ENCODE measurements at places on chromosomes 1 and 21.

GRCh38 chr1:46134660-46135331, 2.4 kb upstream of the PIK3R3 start:
- no peak for DNase-seq

DNA sequence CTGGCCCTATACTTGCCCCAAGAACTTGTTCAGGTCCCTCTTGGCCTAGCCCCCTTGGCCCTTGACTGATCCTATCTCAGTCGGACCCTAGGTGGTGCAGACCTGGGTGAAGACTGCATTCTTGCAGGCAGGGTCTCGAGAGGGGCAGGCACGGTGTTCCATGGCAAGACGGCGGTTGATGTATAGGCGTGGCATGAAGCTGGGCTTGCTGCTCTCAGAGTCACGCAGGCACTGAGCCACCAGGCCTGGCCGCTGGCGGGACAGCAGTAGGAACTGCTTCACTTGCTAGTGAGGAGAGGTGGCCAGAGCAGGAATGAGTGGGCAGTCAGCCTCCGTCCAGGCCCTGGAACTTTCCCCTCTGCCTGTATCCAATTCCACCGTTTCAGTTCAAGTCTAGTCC, 3.8 kb downstream of the HECTD3 start:
- no peak for DNase-seq

GRCh38 chr1:39178541-39179431, 25.7 kb upstream of the MACF1 start:
- DNase-seq = no peak

DNA sequence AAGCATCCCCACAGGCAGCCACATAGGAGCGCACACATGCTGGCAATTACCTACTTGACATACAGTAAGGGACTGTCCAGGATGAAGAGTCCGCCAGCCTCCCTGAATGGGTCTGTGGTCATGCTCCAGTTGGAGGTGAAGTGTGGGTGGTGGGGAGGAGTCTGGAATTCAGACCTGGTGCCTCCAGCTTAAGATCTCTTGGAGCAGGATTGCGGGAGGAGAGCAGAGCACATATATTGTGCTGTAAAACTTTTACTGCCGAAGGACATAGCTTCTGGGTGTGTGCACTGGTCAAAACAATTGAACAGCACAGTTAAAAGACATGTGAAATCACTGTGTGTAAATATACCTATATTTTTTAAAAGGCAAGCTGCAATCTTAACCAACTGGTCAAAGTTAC, 17.9 kb downstream of the STK40 start:
- no peak for DNase-seq

DNA sequence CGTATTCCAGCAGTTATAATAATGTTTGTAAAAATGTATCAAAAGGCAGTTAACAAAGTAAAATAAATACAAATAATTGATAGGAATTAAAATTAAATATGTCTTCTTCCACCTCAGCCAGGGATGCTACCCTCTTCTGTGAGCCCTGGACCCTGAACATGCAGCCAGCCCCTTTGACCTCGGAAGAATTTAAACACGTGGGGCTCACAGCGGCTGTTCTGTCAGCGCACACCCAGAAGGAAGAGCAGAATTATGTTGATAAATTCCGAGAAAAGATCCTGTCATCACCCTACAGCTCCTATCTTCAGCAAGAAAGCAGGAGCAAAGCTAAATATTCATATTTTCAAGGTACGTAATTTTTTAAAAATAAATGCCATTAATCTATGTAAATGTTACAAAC, 26.5 kb downstream of the UTS2 start:
- DNase-seq = no peak

GRCh38 chr1:109483672-109484518, at the start of gene ATXN7L2:
Gene ATXN7L2 (plus strand): TSS chr1:109483905. CDS start chr1:109483954, 49 bp downstream.
- DNase-seq = peak; percentile 96
